ENCODE measurements at places on chromosomes 1 and 21.

DNA sequence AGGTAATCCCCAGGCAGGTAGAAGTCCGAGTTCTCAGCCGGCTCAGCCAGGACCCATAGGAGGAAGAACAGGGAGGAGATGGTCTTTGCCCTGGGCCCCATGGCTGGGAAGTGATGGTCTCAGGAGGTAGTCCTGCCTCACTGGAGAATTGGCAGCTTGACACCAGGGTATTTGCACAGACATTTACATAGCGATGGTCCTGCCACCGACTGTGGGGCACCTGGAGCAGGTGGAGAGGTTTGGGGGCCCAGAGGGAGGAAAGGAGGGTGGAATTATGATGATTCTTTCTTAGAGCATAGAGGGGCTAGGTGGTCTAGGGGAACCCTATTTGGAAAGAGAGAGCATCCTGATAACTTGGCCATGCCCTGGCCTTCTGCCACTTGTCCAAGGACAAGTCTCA is at the start of gene TAS1R2:
TSS of gene TAS1R2 (minus strand) at position 101 of the 400 bp plus-strand sequence. CDS start at position 101, 0 bp downstream.
- DNase-seq: no peak

GRCh38 chr1:21139601-21140000 is 37.1 kb downstream of the EIF4G3 start:
- peak; percentile 24 for DNase-seq

GRCh38 chr1:246607462-246607861 is 41.2 kb downstream of the CNST start:
- DNase-seq: no peak

GRCh38 chr1:53381790-53382401 is 54.0 kb upstream of the LRP8 start:
- no peak for DNase-seq

DNA sequence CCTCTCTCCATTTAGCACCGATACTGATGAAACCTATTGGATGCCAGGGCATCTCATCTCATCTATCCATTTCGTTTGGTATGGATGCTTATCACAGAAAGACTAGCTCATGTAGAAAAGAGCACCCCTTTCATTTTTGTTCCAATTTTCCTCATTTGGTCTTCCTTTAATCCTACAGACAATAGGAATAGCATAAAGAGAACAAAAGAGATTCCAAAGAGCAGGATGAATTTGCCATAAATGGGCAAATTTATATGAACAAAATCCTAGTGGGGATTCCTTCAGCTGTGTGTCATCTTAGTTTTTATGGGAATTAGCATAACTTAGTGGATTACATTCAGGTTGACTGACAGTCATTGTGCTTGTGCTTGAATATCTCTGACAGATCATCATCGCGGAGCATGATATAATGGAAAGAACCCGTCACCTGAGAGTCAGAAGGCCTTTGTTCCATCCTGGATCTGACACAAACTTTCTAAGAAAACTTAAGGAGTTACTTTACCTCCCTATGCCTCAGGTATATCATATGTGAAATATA is 777.5 kb upstream of the ADGRL2 start:
- no peak for DNase-seq

Data from ovary (tissue), 10 donors.